ENCODE measurements at places on chromosomes 1 and 21.

DNA sequence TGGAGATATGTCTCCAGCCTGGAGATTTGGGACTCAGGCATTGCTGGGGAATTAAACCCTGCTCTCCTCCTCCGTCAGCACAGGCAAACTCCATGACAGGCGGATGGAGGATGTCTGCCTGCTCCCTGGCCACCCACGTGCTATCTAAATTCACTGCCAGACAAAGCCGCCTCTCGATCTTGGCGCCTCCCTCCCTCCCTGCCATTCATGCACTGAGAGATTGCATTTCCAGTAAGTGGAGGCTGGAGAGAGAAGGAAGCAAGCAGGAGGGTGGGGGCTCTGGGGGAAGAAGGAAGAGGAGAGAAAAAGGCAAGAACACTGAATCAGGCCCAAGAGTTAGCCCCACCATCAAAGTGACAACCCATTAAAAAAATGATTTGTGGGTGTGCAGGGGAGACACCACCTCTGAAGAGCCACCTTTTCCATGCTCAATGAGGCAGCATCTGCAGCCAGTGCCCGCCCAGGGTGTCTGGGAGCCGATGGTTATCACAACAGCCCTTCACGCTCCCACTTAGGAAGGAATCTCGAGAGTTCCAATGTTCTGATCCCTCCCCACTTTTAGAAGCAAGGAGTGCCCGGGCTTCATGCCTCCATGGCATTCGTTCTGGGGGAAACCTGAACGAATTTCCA lies 183.0 kb downstream of the HIVEP3 start:
- DNase-seq, result no peak

DNA sequence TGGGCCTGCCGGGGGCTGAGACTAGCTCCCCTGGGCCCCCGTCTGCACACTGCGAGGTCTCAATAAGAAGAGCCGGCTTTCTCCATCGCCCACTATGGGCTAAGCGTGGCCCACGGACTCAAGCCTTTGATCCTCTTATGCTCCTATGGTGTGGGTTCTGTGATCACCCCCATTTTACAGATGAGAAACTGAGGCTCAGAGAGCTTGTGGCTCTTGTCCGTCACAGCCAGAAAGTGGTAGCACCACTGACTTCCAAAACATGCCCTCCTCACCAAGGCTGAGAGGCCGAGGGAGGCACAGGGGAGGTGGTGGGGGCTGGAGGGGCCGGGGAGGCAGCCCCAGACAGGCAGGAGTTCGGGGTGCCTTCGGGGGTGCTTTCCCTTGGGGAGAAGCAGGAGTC lies 39.0 kb upstream of the CASZ1 start:
- DNase-seq, result no peak

- no peak for DNase-seq
Observed at GRCh38 chr1:183735069-183735860, 69.7 kb upstream of the RGL1 start.

- no peak for DNase-seq
Observed at GRCh38 chr1:99675292-99675691, 29.4 kb downstream of the PALMD start.

DNA sequence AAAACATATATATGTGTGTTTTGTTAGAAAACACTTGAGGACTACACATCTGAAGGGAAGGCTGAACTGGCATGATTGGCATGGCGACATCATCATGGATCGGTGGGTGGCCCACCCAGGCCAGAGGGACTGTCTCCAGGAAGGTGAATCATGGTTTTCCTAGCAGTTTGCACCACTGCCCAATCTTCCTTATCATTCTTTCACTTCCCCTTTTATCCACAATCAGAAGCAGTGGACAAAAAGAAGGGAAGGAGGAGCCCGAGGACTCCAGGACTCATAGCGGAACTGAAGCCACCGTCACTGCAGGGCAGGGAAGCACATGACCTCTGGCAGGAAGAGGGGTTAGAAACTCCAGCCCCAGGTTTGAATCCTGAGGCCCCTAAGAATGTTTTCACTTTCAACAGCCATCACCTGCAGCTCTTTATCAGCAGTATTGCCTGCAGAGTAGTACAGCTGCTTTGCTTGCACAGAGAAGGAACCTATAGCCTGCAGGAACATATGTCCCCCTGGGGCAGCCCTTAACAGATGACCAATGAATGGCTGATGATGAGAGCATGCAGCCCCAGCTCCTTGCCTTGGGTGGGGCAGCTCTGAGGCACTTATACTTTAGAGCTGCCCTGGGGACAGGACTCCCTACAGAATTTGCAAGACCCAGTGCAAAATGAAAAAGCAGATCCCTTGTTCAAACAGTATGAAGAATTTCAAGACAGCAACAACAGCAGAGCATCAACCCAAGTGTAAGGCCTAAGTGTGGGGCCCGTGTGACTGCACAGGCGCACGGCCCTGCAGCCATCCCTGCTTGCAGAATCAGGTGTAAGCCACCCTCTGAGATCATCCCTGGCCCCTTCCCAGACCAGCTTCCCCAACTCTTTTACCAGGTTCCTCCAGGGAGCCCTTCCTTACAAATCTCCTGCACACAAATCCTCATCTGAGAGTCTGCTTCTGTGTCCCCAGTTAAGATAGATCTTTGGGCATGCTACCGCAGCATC lies 241.8 kb upstream of the IRF2BP2 start:
- no peak for DNase-seq

- no peak for DNase-seq
Observed at GRCh38 chr1:153527023-153527682, 8.6 kb downstream of the S100A6 start.

- no peak for DNase-seq
Observed at GRCh38 chr1:228381356-228381755, 25.3 kb downstream of the TRIM11 start.

GRCh38 chr1:118821801-118822200 lies 166.3 kb downstream of the TBX15 start:
- DNase-seq, result no peak

DNA sequence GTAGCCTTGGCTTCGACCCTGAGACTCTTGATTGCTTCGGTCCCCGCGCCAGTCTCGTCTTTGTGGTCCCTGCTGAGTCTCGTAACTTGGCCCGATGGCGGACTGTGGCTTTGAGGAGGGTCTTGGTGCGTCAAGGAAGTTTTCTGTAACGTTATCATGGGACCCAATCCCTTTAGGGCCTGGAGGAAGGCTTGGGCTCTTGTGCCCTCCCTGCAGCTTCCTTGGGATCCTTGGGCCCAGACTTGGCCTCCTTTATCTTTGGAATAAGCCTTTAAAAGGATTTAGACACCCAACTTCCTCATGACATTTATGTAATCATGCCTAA lies 371 bp downstream of the ZMPSTE24 start:
- DNase-seq, result no peak

DNA sequence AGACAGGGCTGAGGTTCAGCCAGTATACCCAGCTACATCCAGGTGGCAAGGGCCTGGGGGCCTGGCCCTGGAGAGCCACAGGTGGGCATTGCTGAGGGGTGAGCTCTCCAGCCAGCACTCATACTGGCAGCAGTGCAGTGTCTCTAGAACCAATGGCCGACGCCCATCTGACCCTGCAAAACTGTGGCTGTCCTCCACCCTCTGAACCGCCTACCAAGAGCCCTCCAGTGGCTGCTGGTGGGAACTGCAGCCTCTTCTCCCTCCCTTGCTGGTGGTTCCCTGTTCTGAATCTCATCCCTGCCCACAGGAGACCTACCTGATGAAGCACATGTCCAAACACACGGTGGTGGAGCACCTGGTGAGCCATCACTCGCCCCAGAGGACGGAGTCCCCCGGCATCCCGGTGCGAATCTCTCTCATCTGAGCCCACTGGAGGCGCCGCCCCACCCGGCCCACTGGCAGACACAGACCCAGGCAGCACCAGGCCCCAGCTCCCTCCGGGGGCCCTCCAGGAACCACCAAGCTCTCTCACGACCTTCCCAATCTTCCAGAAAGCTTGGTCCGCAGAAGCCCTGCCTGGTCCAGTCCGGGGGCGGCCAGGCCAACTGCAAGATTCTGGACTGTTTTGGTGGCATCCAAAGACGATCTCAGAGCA lies 22.1 kb downstream of the A3GALT2 start:
- DNase-seq, result peak; percentile 53

GRCh38 chr1:165367375-165367993 lies 11.0 kb upstream of the LMX1A start:
- DNase-seq, result peak; percentile 68

GRCh38 chr1:166272155-166272554 lies 105.4 kb upstream of the FAM78B start:
- DNase-seq, result no peak

- no peak for DNase-seq
Observed at GRCh38 chr1:94872771-94873495, 52.8 kb downstream of the SLC44A3 start.

DNA sequence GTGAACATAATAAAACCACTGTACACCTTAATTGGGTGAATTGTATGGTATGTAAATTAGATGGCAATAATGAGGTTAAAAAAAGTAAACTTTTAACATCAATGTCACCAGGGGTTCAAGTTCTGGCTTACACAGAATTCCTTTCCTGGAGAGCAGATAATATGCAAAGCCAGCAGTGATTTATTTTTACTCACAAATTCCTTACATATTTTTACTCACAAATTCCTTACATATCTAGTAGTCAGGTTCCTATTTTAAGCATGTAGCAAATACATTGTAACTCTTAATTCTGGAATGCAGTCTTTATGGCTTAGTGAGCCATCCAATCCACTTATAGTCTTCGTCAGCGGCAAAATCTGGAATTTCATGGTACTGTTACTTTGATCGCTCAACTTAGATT lies 1.3 kb upstream of the UBE4B start:
- DNase-seq, result no peak

DNA sequence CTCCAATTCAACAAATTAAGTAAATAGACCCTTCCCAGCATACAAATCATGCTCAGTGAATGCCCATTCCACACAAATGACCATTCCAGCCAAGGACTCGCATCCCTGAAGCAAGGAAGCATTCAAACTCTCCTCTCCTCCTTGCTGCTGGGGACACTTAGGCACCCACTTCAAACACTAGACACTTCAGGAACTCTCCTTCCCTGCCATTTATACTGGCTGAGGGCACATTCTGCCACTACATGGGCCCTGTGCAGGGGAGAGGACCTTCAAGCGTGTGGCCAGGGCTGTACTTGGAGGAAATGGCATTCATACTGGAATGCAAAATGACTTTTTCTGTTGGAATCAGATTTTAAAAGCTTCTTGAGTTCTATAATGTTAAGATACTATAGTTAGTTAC lies 22.3 kb downstream of the GJA5 start:
- no peak for DNase-seq

DNA sequence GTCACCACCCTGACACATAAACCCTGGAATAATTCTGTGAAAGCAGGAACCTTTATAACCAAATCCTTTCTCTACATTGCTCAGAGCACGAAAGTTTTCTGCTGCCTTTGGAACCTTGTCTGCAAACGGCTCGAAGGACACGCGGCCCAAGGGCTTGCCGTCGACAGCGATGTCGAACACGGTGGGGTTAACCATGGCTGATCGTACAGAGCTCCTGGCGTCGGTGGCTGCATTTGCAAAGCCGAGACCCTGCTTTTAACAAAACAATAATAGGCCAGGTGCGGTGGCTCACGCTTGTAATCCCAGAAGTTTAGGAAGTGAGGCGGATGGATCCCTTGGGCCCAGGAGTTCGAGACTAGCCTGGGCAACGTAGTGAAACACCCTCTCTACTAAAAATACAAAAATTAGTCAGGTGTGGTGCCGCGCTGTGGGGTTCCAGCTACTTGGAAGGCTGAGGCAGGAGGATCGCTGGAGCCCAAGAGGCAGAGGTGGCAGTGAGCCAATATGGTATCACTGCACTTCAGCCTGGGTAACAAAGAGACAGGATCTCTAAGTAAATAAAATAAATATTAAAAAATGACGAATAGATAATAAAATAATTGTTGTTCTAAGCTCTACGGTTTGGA lies 2.2 kb upstream of the EIF2B3 start:
- DNase-seq, result no peak

- no peak for DNase-seq
Observed at GRCh38 chr1:248923352-248924338, 17.6 kb downstream of the PGBD2 start.

GRCh38 chr1:205668951-205669340 lies 11.4 kb downstream of the SLC45A3 start:
- no peak for DNase-seq

- no peak for DNase-seq
Observed at GRCh38 chr1:98881901-98882300, 122.8 kb downstream of the PLPPR5 start.
